NCI-H510A treated with DMSO at 0.1 percent for 48 hours (cell line): ENCODE measurements at places on chromosomes 11 and 22.
A peak's percentile ranks its signal among the peaks of the same experiment; 100 is the strongest.

DNA sequence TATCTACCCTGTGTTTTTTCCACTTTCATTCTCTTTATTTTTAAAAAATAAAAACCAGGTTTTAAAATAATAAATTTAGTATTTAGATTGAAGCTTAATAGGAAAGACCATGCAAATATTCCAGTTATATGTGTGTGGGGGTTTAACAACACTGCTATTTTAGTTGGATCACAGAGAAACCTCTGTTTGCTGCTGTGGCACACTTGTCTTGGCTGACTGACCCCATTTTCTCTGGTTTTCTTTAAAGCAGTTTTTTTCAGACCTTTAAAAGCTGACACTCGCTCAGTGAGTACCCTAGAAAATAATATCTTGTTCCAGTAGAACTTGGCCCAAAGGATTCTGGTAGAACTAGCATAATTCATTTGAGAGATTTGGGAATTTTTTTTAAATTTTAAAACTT, 31.6 kb downstream of the ACER3 start:
- DNase-seq = no peak

- no peak for DNase-seq
Observed at GRCh38 chr11:108142304-108142703, 20.9 kb downstream of the ACAT1 start.

DNA sequence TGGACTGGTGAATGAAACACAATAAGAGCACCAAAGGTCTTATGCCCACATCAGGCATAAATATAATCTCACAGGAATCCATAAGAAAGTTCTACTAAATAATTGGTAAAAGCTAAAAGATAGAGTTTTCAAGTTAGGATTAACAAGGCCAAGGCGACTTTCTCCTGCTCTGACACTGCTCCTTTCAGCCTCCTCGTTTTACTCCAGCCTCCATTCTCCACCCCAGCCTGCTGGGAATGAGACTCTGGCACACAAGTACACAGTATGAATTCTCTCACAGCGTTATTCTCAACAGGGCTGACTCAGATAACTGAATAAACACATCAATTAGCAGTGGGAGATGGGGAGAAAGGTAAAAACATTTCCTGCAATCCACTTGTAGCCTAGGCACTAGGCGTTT, 94.9 kb downstream of the APOL5 start:
- no peak for DNase-seq

DNA sequence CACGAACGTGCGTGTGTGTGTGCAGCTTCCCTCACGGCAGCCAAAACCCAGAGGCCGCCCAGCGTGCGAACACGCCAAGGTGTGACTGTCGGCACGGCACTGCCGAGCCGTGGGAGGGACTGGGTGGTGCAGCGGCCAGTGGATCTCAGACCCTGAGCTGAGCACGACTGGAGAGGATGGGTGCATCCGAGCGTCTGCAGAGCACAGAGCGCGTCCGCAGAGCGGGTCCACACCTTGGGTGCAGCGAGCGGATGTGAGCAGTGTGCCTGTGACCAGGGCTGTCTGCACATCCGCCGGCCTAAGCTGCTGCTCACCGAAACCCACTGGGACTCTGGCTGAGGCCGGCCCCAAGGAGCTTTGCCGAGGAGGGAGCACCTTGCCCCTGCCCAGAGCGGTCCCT, 22.7 kb downstream of the PTDSS2 start:
- no peak for DNase-seq

GRCh38 chr11:61718621-61719302, 33.7 kb upstream of the MYRF start:
- no peak for DNase-seq

- DNase-seq = no peak
Observed at GRCh38 chr22:22870577-22871404, 16.8 kb upstream of the IGLL5 start.

GRCh38 chr11:331358-332060, 10.8 kb upstream of the IFITM3 start:
- DNase-seq = no peak

DNA sequence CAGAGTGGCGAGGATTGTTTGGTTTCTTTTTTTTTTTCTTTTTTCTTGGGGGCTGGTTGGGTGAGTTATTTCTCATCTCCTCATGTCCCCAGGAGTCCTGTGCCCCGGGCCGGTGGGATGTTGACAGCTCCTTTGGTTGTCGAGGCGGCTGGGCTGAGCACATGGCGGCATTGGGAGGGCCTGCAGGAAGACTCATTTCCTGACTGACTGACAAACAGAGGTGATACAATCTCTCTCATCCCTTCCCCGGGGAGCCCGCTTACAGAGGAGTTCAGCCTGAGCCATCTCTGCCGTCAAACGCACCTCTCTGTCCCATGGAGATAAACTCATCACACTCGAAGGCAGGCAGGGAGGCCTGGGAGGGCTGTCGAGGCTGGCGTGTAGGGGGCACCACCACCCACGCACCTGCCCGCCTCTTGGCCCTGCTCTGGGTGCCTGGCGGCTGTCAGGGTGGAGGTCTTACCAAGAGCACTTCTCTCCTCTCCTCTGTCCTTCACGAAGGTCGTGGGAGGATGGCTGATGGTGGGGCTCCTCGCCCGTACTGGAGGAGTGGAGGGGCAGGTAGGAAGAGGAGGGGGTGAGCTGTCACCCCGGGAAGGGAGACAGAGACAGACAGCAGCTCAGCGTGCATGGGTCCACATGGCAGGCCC, 60.0 kb upstream of the NECTIN1 start:
- DNase-seq = no peak

DNA sequence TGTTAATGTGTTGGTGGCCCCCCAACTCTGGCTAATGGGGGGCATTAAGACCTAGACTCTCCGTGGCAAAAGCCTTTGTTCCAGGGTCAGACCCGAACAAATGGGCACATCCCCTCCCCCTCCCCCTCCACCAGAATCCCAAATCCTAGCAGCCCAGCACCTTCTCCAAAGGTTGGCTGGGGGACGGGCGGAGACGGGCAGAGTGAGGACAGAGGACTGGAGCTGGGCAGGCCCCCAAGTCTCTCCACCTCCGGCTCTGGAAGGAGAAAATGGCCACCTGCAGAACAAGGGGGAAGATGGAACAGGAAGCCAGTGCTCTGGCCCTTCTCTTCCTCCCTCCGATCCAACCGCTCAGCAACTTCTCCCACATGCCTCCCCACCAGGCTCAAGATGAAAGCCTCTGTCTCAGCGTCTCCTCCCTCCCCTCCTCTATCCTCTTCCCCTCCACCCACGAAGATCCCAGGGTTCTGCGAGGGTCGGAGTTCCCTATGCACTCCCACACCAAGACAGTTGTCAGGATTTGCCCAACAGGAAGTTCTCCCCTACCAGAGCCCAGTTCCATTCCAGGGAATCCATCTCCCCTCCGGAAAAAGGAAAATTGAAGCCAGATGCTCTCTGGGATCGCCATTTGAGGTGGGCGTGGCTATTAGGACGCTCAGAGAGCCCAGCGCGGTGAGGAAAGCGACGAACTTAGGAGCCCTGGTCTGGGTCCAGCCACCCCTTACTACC, 20.1 kb downstream of the ADA2 start:
- DNase-seq = peak; percentile 78

DNA sequence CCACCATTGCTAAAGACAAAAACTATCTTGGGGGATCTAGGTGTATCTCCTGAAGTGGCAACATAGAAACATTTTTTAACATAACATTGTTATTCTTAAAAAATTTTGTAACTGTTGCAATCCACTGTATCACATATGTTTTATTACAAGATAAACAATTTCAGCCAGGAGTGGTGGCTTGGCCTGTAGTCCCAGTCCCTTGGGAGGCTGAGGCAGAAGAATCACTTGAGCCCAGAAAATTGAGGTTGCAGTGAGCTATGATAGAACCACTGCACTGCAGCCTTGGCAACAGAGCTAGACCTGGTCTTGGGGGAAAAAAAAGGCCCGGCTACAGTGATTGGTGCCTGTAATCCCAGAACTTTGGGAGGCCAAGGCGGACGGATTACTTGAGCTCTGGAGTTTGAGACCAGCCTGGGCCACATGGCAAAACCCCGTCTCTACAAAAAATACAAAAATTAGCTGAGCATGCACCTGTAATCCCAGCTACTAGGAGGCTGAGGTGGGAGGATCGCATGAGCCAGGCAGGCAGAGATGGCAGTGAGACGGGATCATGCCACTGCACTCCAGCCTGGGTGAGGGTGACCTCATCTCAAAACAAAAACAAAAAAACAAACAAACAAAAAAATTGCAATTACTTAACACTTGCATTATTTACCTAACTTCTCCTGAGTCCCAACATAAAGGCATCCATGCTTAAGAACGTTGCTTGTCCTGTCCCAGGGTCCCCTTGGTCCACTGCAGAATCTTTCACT, 1.5 kb upstream of the DEPDC5 start:
- DNase-seq = no peak

DNA sequence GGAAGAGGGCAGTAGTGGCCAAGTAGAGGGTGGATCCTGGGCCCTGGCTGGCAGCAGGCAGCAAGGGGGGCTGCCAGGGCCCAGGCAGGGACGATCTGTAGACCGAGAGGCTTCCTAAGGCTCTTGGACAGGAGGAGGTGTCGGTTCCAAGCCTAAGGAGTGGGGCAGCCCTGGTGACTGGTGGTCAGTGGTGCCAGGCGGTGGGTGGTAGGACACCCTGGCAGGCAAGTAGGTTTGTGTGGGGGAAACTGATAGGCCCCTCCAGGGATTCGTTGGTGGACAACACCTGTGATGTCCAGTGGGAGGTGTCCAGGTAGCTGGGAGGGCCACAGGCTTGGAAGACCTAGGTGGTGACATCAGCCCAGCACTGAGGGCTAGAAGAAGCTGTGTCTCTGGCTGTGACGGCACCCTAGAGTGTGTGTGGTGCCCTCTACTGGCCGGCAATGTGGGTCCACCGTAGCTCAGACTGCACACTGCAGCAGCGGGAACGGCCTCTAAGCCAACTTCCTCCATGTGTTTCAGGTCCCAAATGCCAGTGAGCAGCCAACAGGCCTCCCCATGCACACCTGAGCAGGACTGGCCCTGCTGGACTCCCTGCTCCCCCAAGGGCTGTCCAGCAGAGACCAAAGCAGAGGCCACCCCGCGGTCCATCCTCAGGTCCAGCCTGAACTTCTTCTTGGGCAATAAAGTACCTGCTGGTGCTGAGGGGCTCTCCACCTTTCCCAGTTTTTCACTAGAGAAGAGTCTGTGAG, 9.4 kb upstream of the SAMM50 start:
- no peak for DNase-seq

- peak; percentile 20 for DNase-seq
Observed at GRCh38 chr11:1497600-1497999, 11.0 kb upstream of the MOB2 start.

GRCh38 chr11:117863383-117863782, 13.1 kb downstream of the FXYD6 start:
- no peak for DNase-seq

DNA sequence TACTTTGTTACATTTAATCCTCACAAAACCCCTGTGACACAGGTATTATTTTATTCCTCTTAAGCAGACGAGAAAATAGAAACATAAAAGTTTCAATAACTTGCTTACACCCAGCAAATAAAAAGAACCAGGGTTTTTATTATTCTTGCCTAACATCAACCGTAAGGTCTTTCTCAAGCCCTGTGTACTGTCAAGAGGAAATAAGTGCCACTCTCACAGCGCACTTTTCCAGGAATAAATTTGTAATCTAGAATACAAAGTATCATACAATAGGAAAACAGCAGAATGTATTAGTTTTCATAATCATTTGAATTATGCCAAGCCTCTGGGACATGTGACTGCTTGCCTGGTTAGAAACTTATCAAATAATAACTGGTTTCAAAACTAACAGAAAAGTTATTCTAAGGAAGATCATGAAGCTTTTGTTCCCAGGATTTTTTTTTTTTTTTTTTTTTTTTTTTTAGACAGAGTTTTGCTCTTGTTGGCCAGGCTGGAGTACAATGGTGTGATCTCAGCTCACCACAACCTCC, 7.4 kb downstream of the CCDC34 start:
- no peak for DNase-seq

DNA sequence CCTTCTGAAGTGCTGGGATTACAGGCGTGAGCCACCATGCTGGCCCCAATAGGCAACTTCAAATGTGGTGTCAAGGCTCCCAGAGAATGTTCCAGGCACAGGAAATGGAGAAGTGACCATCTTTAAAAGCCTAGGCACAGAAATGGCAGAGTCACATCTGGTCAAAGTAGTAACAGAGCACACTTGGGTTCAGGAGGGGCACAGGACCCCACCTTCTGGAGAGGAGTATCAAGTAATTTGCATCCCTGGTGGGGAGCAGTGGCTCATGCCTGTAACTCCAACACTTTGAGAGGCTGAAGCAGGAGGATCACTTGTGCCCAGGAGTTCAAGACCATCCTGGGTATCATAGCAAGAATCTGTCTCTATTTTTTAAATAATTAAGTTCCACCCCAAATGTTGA, 29.2 kb downstream of the SERHL2 start:
- DNase-seq = no peak

DNA sequence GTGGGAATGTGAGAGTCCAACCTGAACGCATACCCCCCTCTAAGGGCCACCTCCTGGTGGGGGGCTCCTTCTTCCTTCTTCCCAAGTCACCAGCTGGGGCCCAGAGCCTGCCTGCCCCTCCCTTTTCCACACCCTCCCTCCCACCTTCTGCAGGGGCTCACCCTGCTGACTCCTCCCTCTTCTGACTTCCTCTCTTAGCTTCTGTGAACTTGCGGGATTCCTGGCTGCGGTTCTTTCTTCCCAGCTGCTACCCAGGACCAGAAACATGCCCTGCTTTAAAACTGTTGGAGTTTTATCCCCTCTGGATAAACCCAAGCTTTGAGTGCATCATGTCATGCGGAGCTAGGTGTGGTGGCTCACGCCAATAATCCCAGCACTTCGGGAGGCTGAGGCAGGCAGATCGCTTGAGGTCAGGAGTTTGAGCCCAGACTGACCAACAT, 10.2 kb downstream of the LRRC74B start:
- no peak for DNase-seq
